ENCODE measurements at places on chromosomes 1 and 21.

DNA sequence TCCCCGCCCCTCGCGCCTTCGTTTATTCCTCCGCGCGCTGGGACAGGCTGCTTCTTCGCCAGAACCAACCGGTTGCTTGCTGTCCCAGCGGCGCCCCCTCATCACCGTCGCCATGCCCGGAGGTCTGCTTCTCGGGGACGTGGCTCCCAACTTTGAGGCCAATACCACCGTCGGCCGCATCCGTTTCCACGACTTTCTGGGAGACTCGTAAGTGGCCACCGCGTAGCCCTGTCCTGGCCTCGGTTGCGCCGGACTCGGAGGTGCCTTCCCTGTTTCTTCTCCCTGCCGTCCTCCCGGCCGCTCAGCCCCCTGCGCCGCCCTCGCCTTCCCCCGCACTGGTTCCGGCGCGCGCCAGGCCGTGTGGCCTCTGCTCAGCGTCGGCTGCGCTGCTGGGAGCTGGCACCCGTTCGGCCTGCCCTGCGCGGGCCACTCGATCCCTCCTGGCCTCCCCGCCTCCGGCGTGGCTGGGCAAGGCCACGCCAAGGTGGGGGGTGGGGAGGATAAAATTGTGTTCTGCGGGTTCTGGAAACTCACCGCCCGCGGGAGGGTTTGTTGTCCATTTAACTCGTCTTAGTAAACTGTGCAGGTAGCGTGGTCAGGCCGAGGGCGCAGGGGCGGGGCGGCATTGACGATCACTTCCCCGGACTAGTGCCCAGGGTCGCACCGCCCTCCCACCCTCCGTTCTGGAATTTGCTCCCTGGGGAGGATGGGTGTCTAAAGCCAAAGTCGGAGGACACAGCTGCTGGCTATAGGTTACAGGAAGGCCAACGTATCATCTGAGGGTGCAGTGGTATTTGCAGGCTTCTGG lies at the start of gene PRDX6:
Gene PRDX6, plus strand, starts transcription at position 50 of the 808 bp plus-strand sequence. Its CDS starts 63 bp downstream, at position 113.
- DNase-seq: no peak

DNA sequence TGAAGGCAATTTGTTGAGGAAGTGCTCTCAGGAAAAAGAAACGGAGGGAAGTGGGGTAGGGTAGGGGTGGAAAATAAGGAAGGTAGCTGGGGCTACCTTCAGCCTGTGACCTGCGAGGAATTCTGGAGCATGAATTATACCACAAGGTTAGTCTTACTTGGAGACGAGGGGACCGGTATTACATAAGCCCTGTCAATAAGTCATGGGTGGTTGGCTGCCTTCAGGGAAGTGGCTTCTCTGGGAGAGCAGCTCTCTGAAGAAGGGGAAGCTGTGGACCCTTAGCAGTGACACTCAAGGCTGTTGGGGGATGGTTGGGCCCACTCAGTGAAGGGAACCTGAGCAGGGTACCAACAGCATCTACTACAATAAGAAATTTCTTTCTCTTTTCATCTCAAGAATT lies 111.3 kb downstream of the TNFSF18 start:
- no peak for DNase-seq

GRCh38 chr1:76830373-76830772 lies 36.9 kb upstream of the ST6GALNAC5 start:
- DNase-seq: no peak

DNA sequence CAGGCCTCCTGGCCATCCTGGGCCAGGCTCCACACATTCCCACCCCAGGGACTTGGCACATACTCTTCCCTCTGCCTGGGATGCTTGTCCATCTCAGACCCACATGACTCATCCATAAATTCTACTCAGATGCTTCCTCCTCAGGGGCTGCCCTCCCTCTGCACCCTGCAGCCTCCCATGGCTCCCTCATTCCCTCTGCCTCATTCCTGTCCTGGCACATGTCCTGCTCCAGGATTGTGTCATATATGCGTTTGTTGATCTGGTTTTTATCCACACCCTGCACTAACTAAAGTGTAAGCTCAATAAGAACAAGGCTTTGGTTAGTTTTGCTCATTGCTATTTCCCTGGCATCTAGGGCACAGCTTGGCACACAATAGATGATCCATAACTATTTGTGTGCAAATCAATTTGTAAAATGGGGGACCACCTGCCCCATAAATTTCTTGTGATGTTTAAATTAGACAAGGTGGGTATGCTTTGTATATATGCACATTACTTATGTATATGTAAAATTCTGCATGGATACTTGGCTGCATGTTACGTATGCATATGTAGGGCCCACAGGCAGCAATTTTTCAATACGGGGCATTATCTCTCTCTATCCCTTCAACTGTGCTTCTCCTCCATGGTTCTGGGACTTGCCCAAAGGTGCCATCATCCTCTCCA lies 191.4 kb downstream of the PTPRU start:
- DNase-seq: no peak

DNA sequence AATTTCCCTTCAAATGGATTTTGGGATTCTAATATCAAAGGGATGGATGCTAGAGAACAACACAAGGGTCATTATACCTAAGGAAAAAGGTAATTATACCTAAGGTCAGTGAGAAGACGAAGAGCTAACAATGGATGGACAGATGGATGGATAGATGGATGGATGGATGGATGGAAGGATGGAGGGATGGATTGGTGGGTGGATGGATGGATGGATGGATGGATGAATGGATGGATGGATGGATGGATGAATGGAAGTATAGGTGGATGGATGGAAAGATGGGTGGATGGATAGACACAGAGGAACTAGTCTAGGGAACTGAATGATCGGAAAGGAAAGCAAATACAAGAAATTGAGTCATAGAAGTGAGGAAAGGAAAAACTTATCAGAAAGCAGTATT lies 34.0 kb downstream of the SLC35F3 start:
- no peak for DNase-seq
